ENCODE measurements at places on chromosomes 1 and 21.

- no peak for DNase-seq
These were observed 4.8 kb upstream of the COA6 start for GRCh38 chr1:234368320-234369032.

DNA sequence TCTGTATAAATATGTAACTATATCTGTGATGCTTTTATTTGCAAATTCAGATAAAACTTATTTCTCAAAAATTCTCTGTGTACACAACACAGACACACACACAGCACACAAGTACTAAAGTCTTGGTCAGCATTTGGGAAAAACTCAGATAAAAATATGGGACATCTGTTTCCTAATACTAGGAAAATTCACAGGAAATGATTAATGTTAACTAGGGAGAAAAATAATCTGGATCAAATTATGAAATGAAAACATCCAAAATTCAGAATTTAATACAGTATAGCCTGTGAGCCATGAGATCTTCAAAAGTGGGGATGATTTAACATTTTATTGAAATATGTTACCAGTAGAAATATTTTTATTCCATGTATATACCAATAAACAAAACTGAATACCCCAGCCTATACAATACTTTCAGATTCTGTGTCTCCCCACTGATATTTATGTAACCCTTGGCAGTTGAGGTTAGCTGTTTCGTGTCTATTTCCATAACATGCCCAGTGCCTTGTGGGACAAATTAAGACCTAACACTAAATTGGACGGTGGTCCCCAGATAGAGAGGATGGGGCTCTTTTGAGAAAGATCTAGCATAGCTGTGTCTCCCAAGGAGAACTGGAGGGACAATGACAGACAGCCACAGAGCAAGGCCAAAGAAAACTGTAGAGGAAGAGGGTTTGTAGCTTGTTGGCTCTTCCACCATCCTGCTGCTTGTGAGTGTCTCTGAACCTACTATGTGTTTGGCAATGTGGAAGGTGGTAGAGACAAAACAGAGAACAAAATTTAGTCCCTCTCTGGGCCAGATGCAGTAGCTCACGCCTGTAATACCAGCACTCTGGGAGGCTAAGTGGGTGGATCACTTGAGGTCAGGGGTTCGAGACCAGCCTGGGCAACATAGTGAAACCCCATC is 47.2 kb downstream of the GNG12 start:
- no peak for DNase-seq

DNA sequence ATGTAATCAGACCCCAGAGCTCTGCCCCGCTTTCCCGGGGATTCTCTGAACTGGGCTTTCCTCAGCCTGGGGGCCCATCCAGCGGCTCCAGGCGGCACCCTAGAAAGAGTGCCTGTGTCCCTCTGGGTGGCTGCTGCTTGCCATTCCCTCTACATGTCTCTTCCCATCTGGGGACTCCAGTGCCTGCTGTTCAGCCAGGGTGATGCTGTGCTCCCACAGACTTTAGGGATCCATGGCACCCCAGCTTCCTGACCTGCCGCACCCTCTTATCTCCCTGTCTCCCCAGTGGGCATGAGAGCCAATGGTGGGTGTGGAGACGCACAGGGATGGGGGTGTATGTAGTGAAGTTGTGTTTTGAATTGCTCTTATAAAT is 16.2 kb downstream of the TRAPPC10 start:
- DNase-seq: no peak

GRCh38 chr1:41416081-41416480 is 54.8 kb downstream of the FOXO6 start:
- no peak for DNase-seq

GRCh38 chr1:39167632-39168209 is 36.8 kb upstream of the MACF1 start:
- DNase-seq: no peak

GRCh38 chr1:229059671-229060539 is 211.0 kb upstream of the RAB4A start:
- DNase-seq: no peak

GRCh38 chr1:210944252-210944651 is 189.7 kb downstream of the KCNH1 start:
- no peak for DNase-seq

DNA sequence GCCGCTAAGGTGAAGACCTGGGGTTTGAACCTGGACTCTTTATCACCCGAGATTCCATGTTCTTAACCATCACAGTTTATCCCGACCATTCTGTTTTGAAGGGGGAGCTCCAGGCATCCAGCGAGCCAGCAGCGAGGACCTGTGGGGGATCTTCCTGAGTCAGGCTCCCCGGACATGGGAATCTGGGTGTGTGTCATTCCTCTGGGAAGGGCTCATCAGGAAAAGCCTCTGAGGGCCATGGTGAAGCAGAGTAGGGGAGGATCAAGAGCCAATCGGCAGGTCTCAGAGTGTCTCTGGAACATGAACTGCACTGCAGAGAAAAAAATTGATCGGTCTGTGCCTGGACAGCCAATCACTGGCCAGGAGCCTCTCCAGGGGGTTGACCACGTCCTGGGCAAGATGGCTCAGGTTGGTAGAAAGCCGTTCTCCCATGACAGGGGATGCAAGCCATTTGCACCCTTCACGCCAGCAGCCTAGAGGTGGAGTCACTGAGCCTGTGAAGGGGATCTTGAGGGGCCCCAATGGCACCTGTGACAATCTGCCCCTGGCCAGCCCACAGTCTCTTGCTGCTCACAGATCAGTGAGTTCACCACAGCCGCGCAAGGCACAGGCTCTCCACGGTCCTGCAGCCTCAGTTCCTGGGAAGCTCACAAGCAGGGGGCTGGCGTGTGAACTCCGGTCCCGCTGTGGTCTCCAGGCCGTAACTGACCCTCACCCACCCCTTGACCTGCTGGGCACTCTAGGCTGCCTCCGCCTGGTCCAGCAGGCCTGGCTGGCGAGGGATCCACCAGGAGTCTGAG is 20.4 kb upstream of the ACTRT2 start:
- no peak for DNase-seq

- no peak for DNase-seq
These were observed 12.4 kb upstream of the EDARADD start for GRCh38 chr1:236381565-236382158.

DNA sequence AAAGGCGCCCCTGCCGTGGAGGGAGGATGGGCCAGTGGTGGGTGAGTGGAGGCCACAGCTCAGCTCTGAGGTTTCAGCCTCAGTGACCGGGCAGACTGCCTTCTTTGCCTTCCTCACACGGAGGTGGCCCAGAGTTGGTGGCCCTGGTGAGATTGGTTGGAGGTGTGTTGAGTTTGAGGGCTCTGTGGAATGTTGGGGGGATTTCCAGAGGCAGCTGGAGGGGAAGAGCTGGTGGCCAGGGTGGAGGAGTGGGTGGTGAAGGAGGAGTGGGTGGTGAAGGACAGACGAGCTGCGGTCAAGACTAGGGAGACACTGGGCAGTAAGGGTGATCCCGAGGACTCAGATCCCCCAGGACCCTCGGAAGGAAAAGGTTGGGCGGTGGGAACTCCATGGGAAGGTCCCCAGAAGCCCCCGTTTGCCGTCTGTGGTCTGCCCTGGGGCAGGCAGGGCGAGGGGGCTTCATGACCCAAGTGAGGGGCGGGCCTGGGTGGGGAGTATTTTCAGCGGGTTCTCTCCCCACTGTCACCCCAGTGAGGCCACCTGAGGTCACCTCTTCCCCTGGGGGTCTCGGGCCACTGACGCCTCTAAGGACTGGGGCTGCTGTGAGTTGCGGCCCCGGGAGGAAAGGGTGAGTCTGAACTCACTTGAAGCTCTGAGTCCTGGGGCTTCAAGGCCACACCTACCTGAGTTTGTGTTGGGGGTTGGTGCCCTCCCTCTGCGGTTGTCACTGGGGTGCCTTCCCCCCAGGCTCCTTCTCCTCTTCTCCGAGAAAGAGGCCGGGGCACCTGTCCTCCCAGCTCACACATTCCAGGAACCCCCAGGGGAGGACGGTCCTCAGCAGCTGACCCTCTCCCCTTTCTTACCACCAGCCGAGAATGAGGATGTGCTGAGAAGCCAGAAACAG is 22.7 kb upstream of the PIK3CD start:
- peak; percentile 72 for DNase-seq

DNA sequence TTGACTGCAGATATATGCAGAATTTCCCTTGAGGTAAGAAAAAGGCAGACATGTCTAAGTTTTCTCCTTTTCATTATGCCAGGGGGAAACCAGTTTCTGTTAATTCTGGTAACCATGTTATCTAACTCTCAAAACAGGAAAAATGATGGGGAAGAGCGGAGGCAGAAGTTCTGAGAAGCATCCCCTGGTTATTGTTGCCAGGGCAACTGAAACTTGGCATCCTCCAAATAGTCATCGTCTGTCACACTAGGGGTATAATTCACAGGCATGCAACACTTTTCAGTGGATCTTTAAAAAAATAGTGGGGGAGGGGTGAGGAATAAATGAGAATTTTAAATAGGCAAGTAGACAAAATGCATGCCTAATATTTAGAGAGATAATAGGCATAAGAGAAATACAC is 715.3 kb upstream of the CXADR start:
- no peak for DNase-seq

GRCh38 chr1:62508187-62508758 is 71.4 kb downstream of the USP1 start:
- DNase-seq: no peak

DNA sequence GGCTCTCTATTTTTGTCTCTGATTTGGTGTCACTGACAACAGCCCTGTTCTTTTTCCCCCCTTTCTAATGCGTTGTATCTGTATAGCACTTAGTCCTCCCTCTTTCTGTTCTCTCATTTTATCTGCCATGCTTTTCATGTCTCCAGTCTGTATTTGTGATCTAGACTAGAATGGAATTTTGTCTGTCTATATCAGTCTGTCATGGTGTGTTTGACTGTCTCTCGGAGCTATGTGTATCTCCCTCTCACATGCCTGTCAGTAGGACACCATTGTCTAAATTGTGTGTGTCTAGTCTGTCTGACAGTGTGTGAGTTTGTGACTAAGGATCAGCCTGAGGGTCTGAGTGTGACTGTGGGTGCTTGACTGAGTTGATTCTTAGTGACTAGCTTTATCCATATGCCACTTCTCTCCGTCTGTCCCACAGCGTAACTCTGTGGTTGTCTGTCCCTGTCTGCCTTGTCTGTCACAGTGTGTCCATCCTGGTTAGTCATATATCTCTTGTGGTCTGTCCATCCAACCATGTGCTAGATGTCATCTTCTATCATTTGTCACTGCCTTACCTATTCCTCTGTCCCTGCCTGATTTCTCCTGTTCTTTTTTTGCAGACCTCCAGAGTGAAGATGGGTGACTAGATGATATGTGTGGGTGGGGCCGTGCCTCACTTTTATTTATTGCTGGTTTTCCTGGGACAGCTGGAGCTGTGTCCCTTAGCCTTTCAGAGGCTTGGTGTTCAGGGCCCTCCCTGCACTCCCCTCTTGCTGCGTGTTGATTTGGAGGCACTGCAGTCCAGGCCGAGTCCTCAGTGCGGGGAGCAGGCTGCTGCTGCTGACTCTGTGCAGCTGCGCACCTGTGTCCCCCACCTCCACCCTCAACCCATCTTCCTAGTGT is 1.4 kb upstream of the B4GALT2 start:
- DNase-seq: no peak

DNA sequence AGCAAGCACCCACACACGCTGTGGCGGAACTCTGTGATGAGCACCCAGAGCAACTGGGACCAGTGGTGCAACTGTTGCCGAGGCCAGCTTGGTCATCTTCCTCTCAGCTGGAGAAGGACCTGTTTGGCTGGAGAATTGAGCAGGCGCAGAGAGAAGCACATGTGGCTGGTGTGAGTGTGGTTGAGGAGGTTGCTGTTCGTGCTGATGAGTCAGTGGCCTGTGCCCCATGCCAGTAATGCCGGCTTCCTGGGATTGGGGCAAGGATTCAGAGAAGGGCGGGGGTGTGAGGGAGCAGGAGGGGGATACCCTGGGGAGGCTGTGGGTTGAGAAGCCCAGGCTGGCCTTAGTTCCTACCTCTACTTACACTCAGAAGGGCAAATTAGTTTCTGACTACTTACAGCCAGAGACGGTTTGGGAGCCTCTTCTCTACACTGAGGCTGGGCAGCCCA is 57.5 kb upstream of the EPS8L3 start:
- peak; percentile 39 for DNase-seq

DNA sequence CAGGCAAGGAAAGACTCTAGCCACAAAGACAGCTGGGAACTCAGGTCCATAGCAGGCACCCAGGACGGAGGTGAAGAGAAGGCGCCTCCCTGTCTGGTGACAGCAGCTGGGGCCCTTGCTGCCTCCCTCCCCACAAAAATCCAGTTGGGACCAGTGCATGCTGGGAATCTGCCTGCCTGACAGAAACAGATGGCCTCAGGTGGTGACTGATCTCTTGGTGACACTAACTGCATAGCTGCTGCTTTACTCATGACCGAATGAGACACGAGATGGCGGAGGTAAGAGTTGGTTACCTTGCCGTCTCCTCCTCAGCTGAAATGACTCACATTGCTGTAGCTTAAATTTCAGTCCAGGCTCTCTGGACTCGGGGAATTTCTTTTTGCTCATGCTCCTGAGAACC is 130.3 kb downstream of the FGGY start:
- DNase-seq: no peak

DNA sequence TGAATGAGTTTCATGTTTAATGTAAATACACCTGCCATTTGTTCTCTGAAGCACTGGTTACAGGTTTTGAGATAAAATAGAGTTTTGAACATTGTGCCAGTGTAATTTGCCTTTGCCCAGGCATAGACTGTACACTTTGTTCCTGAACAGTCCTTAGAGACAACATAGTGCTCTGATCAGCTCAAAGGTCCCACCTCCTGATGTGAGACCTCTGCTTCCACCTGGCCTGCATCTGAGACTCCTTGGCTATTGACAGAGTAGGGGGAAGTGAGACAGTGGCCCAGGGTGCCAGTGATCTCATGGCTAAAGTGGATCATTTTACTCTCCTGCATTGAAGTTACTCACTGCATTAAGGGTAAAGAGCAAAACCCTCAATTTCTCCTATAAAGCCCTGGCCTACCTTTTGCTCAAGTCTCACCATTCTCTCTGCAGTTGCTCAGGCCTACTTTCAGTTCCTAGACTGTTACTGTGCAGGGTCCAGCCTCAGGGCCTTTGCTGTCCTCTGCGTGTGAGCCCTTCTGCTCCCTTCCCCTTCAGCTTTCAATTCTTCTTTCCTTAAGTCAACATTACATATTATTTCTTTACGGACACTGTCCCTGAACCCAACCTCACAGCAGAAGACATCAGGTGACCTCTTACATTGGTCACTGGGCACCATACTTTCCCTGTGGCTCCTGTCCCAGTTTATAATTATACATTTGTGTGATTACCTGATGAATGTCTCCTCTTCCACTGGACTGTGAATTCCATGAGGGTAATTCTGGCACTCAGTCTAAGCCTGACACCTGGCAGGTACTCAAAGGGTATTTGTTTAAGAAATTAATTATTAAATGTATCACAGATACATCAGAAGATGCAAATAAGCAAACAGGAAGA is 142.9 kb downstream of the ROR1 start:
- DNase-seq: no peak

DNA sequence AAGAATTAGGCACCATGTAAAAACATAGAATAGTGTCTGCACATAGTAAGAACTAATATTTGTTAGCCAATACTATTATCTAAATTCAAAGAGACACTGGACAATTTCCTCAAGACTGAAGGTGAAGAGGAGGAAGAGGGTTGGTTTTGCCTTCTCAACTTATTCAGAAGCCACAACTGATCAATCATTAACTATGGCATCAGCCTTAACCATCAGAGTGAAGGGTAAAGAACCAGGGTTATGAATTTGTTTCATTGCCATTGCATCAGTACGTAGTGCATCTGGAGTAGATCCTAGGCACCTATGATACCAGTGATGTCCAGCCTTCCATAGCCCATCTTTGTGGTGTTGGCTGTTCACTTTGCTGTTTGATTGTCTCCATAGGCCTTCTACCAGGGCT is 421.7 kb upstream of the DEPDC1 start:
- no peak for DNase-seq
